HEK293T (cell line): ENCODE measurements at places on chromosomes 2 and 18.

GRCh38 chr2:176601066-176601465 lies 331.8 kb downstream of the MTX2 start:
- no peak for DNase-seq

GRCh38 chr2:25316101-25316500 lies 25.6 kb downstream of the DNMT3A start:
- no peak for DNase-seq

GRCh38 chr2:95391641-95392310 lies 10.7 kb upstream of the FAHD2A start:
- DNase-seq: no peak

DNA sequence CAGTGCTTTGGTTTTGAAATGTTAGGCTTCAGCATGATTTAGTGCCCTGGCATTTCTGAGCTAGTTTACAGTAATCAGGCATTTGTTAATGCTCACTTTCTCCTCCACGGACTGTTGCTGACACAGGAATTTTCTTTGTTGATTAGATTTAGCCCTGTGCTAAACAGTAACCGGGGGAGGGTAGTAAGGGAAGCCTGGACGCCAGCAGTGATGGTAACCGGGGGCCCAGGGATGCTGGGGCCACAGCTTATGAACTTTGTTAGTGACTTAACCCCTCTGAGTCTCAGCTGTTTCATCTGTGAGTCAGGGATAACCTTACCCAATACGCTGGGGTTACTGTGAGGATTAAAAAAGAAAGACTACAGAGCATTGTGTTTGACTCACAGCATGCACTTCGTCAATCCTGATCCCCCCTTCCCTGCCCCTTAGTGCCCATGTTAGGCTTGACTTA lies 33.5 kb downstream of the KLHL29 start:
- DNase-seq: no peak

- DNase-seq: no peak
These were observed 78.1 kb downstream of the PIEZO2 start for GRCh38 chr18:11071300-11071699.

DNA sequence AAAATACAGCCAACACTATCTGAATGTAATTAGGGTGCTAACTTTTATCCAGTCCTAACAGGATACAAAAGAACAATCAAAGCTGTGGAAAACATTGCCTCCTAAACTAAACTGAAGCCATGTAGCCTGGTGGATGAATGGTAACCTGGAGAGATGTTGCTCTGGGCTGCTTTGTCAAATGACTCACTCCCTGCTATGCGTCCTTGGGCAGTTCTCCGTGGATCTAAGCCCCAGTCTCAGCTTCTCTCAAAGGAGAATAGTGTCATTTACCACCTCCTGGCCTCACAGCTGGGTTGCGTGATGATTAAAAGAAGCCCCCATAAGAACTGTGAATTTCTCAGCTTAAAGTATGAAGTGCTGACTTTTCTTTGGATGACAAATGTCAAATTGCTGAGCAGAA lies 203.7 kb downstream of the ICOS start:
- DNase-seq: no peak

DNA sequence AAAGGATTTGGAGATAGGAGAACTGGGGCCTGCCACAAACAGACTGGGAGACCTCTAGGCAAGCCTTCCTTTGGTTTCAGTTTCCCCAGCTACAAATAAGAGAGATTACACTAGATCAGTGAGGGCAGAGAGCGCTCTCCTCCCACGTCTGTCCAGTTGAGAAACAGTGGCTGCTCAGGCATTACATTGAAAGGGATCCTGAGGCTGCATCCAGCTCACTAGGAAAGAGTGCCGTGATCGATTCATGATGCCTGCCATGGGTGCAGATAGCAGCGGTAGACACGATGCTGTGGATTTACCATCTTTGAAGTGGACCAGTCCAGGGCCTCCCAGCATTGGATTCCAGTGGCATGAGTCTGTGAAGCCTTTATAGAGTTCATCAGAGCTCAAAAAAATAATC lies 62.6 kb downstream of the EN1 start:
- DNase-seq: no peak

GRCh38 chr2:205967391-205968075 lies 118.4 kb downstream of the INO80D start:
- no peak for DNase-seq

DNA sequence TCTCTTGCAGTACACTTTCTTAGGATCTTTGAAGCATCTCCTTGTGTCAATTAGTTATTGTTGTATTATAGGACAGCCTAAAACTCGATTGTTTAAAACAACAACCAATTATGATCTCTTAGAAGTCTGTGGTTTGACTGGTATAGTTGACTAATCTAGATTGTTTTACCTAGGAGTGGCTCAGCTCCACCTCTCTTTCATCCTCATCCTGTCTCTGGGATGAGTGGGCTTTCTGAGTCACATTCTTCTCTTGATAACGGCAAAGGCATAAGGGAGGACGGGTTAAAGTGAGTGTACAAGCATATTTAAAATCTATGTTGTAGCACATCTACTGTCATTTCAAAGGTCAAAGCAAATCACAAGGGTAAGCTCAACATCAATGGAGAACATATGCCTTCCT lies 102.3 kb upstream of the GULP1 start:
- no peak for DNase-seq

DNA sequence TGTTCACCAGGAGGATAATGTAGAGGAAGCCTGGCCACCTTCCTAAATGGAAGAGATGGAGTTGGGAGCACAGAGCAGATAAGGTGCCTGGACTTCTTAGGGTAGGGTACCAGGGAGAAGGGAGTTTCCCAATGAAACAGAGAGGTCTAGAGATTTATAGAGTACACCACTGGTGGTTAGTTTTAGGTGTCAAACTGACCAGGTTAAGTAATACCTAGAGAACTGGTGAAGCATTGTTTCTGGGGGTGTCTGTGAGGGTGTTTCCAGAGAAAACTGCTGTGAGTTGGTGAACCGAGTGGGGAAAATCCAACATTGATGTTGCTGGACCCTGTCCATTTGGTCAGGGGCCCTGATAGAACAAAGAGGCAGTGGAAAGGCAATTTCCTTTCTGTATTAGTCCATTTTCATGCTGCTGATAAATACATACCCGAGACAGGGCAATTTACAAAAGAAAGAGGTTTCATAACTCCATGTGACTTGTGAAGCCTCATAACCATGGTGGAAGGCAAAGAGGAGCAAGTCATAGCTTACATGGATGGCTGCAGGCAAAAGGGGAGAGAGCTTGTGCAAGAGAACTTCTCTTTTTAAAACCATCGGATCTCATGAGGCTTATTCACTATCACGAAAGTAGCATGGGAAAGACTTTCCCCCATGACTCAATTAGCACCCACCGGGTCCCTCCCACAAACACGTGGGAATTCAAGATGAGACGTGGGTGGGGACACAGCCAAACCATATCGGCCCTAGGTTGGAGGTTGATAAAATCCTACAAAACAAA lies 260.8 kb downstream of the CBLN2 start:
- DNase-seq: no peak

DNA sequence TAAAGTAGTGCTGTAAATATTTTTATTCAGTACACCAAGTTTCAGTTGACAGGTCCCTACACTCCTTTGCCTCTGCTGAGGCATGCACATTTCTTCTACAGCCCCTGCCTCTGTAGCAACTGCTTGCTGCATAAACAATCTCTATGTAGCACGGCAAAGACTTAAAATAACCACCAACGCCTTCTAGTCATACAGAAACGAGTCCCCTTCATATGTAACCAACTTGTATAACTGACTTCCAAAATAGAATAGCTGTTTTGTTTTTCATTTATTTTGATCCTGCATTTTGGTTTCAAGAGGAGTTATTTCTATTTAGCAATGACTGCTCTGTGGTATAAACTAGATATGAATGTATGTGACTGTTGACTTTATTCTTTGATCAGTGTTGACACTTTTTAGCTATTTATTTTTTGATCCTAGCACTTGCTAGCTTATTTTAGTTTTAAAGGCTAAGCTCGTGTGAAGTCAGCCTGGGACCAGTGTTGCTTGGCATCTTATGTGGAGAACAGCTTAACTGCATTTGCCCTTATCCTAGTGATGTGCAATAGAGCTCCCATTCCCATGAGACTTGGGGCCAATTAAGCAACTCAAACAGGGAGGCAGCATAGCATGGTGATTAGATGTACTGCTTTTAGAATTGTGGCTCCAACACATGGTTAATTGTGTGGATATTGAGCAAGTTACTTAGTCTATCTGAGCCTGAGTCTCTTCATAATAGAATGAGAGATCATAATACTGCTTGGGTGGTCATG lies 79.6 kb downstream of the HRH4 start:
- no peak for DNase-seq

DNA sequence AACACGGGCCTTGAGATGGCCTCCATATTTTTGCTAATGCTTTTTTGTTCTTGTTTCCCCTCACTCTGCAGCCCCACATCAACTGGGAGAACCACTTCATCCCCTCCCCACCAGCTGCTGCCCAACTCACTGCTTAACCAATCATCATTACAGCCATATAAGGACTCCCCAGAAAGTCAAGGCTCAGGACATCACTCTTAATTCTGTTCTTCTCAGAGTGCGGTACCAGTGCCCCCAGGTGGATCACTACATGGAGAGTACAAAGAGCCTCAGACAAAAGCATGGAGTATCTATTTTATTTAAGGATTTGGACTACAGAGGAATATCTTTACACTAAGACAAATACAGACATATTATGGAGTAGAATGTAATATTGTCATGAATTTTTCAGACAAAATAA lies 340.6 kb downstream of the PAX3 start:
- DNase-seq: no peak

GRCh38 chr18:46627136-46627535 lies 29.9 kb downstream of the LOXHD1 start:
- DNase-seq: no peak

- no peak for DNase-seq
These were observed 478.8 kb downstream of the PTPRM start for GRCh38 chr18:8045884-8046281.

DNA sequence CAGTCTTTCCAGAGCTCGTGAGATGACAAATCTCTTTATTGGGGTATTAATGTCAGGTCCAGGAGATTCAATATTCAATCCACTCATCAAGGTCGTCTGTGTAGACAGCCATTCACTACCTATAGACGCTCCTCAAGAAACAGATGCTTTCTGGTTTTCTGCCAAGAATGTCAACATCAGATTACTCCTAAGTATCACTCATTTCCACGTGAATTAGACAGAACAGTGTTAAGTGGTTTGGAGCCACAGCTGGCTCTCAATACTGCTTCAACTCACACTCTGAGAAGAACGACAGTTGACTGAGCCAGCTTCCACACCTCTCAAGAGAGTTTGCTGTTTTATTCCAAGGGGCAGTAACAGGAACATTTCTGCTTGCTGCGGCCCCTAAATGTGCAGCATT lies 113.5 kb upstream of the NEDD4L start:
- DNase-seq: no peak
